ENCODE measurements at places on chromosomes 12 and 14.

DNA sequence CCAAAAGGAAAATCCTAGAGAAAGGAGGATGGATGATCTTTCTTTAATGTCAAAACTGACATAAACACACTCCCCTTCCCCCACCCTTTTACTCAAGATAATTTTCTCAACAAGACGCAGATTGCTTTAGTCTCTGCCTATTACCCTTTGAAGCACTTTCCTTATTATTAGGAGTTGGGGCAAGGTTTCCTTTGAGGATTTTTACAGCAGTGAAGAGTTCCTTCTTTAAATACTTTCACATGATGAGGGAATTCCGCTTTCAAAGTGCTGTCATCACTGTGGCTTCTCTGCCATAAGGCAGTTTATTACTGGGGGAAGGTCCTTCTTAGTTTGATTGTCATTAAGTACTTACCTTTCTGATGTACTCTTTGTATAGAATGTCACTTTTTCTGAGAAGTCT lies 172.1 kb downstream of the MSRB3 start:
- DNase-seq: peak; percentile 16

GRCh38 chr14:99676657-99677056 lies 7.4 kb upstream of the CYP46A1 start:
- peak; percentile 16 for DNase-seq

DNA sequence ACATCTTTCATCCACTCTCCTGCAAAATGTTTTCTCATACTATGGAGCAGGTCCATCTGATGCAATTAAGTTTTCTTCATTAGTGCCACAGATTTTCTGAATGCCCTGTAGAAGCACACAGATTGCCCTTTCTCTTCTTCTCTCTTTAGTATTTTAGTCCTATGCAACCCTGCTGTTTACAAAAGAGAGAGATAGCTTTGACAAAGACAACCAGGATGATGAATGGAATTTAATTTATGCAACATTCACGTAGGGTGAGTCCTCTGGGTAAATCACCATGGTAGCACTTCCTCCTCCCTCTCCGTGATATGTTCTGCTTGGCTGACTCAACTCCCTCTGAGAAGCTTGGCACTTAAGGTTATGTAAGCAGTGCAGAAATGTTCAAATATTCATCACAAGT lies 400.9 kb upstream of the PDE3A start:
- peak; percentile 98 for DNase-seq

GRCh38 chr14:64554556-64554955 lies 4.8 kb downstream of the PPP1R36 start:
- no peak for DNase-seq
